ENCODE measurements at places on chromosomes 1 and 21.
A peak's percentile ranks its signal among the peaks of the same experiment; 100 is the strongest.

DNA sequence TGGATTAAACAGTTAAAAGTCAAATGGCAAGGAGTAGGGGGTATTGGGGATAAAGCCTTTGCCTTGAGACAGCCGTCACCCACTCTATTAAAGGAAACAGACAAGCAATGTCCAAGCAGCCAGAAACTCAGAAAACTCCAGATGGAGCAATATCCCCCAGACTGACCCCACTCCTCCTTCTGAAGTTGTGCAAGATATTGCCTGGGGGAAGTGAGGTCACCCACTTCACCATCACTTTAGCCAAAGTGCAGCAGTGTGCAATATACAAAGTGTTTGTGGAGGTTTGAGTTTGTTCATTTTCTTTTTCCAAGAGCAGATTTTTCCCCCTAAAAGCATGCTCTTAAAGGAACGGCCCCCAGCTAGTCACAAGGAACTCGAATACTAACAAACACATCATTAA is 125.1 kb downstream of the ETS2 start:
- no peak for DNase-seq

GRCh38 chr1:189021577-189021976 is 1456.1 kb downstream of the BRINP3 start:
- no peak for DNase-seq

- DNase-seq: peak; percentile 40
Measured at GRCh38 chr1:201354151-201354900, 23.2 kb downstream of the TNNT2 start.

DNA sequence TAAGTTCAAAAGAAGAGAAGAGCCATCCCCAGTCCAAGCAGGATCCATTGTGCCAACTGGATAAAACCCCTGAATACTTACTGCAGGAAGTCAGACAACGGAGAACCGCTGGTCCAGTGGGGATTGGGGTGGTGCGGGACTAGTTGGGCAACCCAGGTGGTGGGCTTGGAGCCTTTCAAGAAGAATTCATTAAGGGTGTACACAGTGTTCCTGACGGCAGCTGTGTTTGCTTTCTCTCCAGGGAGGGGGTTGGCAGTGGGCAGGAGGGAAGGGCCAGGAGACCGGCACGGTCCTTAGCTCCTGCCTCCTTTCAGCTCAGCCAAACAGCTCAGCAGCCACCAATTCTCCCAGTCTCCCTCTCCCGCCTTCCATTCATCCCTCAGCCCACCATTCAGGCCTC is 7.1 kb upstream of the CDK18 start:
- no peak for DNase-seq

DNA sequence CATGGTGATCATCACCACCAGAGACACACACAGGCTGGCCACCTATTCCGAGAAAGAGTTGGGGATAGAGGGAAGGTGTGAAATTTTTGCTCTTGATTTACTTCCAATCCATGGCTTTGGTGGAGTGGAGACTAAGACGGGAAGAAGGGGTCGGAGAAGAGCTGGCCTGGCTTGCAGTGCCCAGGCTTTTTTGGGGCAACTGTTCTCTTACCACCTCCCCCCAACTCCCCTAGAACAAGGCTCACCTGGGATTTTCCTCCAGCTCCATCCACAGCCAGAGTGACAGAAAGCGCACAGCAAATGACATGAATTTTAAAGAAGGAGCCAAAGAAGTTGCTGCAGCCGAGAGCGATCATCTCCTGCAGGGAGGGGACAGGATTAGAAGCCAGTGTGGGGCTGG is 16.0 kb downstream of the SLC26A9 start:
- no peak for DNase-seq

GRCh38 chr1:169368406-169368769 is 393 bp downstream of the BLZF1 start:
- DNase-seq: no peak

- peak; percentile 96 for DNase-seq
Measured at GRCh38 chr1:211577819-211578639, 932 bp downstream of the SLC30A1 start.

GRCh38 chr1:31786366-31787060 is 22.4 kb upstream of the ADGRB2 start:
- DNase-seq: peak; percentile 40

DNA sequence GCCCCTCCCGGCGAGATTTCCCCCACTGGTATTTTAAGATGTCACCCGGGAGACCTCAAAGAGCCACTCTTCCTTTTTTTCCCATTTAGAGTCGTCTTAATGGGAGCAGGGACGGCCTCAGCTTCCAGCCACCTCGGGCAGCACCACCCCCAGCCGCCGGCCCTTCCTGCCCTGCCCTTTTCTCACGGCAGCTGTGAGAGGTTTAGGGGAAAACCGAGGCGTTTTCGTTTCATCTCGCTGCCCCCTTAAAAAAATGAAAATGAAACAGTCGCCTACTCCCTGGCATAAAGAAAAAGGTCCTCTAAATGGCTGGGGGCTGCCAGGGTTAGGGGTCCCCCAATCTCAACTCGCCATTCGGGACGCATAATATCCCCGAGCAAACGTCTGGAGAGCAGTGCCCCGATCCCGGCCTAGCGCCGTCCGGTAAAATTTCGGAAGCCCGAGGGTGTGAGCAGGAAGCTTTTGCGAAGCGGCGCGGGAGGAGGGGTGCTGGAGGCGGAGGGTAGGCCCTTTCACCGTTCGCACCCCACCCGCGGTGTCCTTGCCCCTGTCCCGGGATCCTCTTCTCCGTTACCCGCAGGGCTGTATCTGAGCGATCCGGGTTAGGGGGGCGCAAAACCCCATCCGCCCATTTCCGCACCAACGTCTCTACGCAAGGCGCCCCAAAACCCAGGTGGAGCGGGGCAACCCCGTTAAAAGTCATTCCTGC is 1.2 kb downstream of the RUNX3 start:
- peak; percentile 79 for DNase-seq

- peak; percentile 51 for DNase-seq
Measured at GRCh38 chr1:208654241-208654640, 410.1 kb upstream of the PLXNA2 start.

GRCh38 chr1:41431490-41432350 is 52.8 kb downstream of the EDN2 start:
- DNase-seq: no peak

DNA sequence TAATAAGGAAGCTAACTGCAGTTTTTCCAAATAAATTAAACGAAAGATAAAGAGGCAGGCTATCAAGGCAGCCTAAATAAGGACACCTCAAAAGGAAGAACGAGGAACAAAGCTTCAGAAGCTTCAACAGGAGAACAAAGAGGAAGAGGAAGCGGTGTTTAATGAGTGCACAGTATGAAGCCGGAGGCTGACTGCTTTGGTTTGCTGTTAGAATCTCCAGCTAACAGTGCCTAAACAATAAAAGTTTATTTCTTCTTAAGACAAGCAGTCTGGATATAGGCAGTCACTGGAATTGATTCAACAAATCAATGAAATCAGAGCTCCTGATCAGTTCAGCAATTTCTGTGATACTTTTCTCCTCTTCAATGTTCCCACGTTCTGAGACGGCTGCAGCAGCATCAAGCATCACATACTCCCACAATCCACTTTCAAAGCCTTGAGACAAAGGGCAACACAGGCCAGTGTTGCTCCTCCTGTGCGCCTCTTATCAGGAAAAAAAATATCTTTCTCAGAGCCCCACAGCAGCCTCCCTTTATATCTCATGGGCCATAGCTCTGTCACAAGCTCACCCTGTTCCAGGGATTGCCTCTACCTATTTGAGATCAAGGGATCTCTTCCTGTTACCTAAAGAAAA is 365.6 kb upstream of the ST6GALNAC5 start:
- DNase-seq: peak; percentile 58

DNA sequence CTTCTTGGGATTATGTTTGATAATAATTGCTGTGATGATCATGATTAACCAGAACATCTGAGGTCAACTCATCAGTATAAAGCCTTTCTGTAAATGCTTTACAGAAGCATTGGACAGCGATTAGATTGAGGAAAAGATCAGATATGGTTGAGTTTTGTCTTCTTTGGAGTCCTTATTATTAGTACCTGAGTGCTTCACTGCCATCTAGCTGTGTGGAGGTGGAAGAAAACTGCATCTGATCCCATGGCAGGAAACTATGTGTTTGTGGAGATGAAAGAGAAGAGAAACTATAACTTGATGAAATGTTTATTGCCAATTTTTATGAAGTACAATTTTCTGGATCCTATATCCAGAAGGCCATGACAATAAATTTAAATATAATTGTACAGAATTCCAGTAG is 11.4 kb downstream of the FLG2 start:
- DNase-seq: no peak

DNA sequence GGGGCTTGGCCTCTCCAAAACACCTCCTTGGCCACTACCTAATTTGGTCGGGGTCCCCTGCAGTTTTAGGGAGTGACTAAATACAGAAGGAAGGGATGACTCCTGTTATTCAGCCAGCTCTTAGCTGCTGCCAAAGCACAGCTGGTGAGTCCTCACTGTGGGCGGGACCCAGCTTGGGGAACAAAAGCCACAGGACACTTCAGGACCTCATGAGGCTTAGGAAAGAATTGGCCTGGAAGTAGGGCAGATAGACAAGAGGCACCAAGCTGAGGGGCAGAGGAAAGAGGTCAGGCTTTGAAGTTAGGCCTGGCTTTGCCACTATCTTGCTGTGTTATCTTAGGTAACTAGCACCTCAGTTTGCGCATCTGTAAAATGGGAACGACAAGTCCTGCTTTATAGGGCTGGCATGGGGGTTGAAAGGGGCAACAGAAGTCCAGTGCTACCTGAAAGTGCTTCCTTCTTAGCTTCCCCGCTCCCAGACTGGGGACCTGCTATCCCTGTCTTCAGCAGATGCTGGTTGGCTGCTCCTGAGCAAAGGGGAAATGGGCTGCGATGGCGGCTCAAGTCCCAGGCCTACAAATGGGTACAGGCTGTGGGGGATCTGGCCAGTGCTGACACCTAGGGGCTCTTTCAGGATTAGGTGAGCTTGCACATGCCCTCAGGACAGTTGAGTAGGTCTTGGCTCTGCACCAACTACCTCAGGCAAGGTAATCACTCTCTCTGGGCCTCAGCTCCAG is 15.7 kb downstream of the IFI6 start:
- peak; percentile 93 for DNase-seq

- DNase-seq: no peak
Measured at GRCh38 chr1:95263450-95263849, 29.4 kb downstream of the RWDD3 start.

DNA sequence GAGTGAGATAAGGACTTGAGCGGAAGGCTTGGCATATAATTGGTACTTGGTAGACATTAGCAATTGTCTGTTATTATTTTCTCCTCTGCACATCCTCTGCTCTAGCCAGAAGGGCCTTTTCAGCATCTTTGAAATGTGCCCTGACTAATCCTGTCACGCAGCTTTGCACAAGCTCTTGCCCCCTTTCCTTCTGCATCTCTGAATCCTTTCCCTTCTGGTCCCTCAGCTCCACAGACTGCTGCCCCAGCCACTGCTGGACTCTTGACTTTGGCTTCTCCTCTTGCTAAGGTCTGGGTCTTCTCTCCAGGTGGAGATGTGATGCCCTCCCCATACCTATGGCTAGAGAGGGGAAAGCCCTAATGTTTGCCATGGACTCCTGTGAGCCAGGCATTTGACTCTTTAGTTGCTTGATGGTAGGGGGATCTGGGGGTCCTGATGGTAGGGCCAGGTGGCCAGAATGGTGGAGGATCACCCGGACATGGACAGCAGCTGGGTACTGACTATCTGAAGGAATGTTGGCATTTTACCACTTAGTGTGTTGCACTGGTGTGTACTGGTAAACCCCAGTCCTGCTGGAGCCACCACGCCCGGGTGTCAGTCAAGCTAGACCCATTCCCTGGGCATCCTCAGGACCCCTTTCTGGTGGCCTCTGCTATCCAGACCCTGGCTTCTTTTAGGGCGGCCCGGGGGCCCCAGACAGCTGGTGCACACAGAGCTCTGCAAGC is 4.4 kb downstream of the HPCA start:
- DNase-seq: peak; percentile 38

DNA sequence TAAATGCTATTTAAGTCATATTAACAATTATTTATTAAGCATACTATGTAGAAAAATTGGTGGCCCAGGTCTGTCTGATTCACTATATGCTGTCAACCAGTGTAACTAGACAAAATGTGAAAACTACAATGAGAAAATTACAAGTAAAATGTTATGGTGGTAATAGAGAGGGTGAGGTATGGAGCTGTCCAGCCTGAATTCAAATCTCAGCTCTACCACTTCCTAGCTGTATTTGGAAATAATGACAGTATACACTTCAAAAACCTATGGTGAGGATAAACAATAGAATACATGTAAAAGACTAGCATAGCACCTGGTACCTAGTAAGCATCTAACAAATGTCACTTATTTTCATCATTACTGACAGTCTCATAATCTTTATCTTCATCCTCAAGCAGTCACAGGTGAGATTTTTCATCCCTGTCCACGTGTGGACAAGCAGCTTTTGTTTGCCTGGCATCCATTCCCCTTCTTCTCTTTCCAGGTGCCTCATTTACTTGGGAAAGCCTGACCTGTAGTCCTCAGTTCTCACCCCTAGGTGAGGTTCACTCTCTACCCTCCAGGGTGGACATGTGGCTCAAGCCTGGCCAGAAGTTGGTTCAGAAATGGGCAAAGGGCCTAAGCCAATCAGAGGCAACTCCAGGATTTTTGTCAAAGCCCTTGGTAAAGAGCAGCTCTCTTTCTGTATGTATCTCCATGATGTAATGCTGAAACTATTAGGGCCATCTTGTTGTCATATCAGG is 29.5 kb downstream of the EGLN1 start:
- peak; percentile 51 for DNase-seq

GRCh38 chr1:59556398-59556797 is 258.4 kb upstream of the HOOK1 start:
- DNase-seq: no peak

GRCh38 chr1:89578946-89579684 is 53.8 kb upstream of the LRRC8C start:
- DNase-seq: no peak
